ENCODE measurements at places on chromosomes 12 and 14.

DNA sequence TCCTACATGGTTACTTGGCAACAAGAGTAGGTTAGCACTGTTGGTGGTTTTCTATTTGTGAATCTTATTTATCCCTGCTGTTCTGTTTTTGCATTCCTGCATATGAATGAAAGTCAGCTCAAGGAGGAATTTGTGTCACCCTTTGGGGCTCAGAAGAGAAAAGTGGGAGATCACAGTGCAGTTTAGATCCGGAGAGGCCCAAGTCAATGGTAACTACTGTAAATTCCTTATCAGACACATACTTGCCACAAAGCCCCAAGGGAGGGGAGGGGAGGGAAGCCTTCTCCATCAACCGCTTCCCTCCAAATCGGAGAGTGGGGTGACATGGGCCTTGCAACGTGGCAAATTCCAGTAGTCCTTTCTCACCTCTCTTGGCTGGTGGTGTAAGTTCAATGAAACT is 15.0 kb downstream of the GSG1 start:
- no peak for DNase-seq

DNA sequence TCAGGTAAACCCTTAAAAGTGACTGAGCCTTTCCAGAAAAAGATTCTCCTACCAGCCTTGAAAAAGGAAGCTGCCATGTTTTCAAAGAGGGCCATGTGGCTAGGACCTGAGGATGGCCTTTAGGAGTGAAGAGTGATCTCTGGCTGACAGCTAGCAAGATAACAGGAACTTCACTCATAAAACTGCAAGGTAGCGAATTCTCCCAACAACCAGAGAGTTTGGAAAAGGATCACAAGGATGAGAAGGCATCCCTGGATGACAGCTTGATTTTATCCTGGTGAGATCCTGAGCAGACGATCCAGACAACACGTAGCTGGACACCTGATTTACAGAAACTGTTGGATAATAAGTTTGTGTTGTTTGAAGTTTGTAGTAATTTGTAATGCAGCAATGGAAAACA is 115.6 kb upstream of the FBXO33 start:
- no peak for DNase-seq

GRCh38 chr12:6360578-6361490 is 14.5 kb downstream of the SCNN1A start:
- no peak for DNase-seq

- peak; percentile 29 for DNase-seq
Observed at GRCh38 chr12:122336015-122336946, 70.0 kb upstream of the VPS33A start.

DNA sequence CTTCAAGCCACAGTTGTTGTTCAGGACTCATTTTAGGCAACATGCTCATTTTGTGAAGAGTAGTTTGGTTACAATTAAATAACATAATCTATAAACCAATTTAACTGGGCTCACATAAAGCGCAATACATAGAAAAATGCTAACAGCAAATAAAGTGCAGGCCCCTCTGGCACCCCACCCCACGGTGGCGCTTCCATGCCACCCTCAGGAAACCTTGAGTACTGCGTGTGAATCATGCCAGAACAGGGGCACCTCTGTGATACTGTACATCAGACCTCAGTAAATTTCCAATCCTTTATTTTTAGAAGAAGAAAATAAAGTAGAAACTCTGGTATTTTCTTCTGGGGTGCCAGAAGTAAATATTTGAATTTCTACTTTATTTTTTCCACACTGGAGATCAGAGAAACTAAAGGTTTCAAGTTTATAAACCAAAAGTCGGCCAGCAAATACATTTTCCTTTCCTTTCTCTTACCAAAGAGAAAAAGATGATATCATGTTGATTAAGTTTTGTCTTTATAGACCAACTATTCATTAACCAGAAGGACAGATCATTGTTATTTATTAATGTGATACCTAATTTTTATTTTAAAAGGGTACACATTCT is 316.8 kb downstream of the PAWR start:
- DNase-seq, result peak; percentile 22

DNA sequence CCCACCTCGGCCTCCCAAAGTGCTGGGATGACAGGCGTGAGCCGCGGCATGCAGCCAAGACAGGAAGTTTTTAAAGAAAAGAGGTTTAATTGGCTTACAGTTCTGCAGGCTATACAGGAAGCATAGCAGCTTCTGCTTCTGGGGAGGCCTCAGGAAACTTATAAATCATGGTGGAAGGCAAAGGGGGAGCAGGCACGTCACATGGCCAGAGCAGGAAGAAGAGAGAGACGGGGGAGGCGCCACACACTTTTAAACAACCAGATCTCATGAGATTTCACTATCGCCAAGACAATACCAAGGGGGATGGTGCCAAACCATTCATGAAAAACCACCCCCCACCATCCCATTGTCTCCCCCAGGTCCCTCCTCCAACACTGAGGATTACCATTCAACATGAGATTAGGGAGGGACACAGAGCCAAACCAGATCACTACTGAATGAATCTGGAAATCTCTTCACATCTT is 14.1 kb downstream of the CCDC63 start:
- DNase-seq, result peak; percentile 43
